Heart left ventricle (tissue), 16 donors: ENCODE measurements at places on chromosomes 6 and 20. TPM values are rescaled to one million over a fixed set of nuclear protein-coding genes. Genes with fewer than 3 reads are reported as not detected.

GRCh38 chr20:21615617-21616080 is 89.8 kb upstream of the PAX1 start:
- no peak overlapping the region for H3K27ac ChIP-seq
- H3K4me1 ChIP-seq = no peaks in the 10 kb centered on the region
- no peaks in the 10 kb centered on the region for H3K36me3 ChIP-seq
- no peaks in the 10 kb centered on the region for H3K27me3 ChIP-seq
- no peak overlapping the region for H3K4me3 ChIP-seq

DNA sequence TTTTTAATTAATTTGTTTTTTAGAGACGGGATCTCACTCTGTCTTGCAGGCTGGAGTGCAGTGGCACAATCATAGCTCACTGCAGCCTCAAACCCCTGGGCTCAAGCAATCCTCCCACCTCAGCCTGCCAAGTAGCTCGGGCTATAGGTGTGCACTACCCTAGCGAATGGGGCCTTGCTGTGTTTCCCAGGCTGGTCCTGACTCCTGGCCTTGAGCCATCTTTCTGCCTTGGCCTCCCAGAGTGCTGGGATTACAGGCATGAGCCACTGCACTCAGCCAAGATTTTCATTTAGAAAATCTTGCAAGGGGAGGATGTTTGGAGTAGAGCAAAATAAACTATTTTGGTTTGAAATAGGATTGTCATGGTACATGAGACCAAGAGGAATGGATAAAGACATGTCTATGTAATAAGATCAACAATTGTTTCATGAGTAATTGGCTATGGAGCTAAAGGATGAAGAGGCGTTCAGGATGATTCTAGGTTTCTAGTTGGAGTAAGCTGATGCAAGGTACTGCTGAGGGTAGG is 237.8 kb downstream of the UST start:
- H3K36me3 ChIP-seq = no peaks in the 10 kb centered on the region
- no peak for DNase-seq
- H3K27ac ChIP-seq = no peak overlapping the region
- no peaks in the 10 kb centered on the region for H3K4me1 ChIP-seq
- H3K4me3 ChIP-seq = no peak overlapping the region
- no peaks in the 10 kb centered on the region for H3K27me3 ChIP-seq

C6orf132 gene
- 5.7 TPM for total RNA-seq

DYNLT2 gene
- total RNA-seq = 0.54 TPM

- no peak for DNase-seq
- no peaks in the 10 kb centered on the region for H3K27me3 ChIP-seq
- no peaks in the 10 kb centered on the region for H3K4me1 ChIP-seq
- no peak overlapping the region for H3K27ac ChIP-seq
- H3K4me3 ChIP-seq = no peak overlapping the region
Measured at GRCh38 chr6:149181304-149181703, 136.2 kb upstream of the TAB2 start.
